Fibroblast of skin of back (primary cell): ENCODE measurements at places on chromosomes 5 and 9.
A peak's percentile ranks its signal among the peaks of the same experiment; 100 is the strongest.

- DNase-seq, result no peak
These were observed 203.1 kb downstream of the SAXO1 start for GRCh38 chr9:18829873-18830272.

GRCh38 chr9:110081395-110081794, 126.6 kb downstream of the C9orf152 start:
- DNase-seq, result peak; percentile 71

DNA sequence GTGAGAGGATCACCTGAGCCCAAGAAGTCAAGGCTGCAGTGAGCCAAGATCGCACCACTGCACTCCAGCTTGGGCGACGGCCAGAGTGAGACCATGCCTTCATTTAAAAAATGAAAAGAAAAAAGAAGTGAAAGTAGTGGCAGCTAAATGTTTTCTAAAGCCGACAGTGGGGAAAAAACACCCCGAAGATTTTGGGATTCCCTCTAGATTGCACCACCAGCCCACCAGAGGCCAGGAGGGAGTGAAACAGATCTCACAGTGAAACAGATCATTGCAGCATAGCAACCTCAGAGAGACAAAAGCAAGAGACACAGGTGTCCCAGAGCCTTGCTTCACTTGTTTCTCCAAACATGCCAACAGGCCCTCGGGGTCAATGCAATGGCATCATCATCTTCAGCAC, 156.8 kb downstream of the PAX5 start:
- no peak for DNase-seq

DNA sequence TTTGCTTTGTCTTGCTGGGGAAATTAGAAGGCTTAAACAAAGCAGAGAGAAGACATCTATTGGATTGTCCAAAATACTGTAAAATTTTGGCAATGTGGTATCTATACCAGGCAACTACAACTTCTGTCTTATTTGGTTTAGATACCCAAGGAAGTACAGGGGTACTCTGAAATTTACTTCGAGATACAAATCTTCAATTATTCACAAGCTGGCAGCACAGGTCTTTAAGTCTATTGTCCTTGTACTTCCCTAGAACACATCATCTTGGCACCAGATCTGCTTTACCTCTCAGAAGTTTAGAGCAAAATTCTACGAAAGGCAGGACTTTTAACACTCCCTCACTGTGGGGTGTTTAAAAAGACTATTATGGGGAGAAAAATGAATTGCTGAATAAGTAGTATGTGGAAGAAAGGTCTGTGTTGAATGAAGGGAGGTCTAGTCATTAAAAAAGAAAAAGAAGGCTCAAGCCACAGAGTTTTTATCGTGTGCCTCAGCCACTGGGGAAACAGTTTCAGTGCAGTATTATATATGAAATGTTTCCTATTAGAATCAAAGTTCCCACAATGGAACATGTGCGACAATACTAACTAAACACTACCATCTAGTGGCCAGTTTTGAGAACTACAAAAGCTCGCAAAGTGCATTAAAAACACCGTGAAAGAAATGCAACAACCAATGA, 93.7 kb downstream of the PDE4D start:
- DNase-seq, result peak; percentile 61

- DNase-seq, result peak; percentile 66
These were observed 15.0 kb upstream of the PTBP3 start for GRCh38 chr9:112348257-112349007.

DNA sequence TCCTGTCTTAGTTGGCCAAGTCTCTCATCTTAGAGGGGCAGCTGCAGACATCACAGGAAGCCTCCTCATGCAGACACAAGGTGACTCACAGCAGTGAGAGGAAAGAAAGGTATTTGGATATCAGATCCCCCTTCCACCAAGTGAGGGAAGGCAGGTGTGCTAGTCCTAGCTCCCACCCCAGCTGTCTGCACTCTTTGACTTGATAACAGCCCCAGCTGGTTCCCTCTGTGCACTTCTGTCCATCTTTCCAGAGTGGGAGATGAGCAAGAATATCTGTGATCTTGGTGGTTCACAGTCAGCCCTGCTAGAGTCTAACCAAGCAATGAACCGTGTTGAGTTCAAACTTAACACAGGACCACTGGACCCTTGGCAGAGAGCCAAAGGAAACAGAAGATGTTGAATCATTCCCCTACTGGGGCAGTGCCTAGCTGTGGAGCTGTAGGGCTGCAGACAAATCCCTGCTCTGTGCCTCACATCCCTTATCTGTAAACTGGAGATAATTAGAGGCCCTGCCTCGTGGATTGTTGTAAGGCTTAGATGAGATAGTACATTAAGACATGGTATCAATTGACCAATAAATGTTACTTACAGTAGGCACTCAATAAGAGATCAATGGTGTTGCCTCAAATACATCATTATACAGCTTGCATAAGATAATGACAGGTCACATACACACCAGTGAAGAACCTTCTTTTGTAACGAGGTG, 39.1 kb downstream of the SH3RF2 start:
- DNase-seq, result peak; percentile 92

DNA sequence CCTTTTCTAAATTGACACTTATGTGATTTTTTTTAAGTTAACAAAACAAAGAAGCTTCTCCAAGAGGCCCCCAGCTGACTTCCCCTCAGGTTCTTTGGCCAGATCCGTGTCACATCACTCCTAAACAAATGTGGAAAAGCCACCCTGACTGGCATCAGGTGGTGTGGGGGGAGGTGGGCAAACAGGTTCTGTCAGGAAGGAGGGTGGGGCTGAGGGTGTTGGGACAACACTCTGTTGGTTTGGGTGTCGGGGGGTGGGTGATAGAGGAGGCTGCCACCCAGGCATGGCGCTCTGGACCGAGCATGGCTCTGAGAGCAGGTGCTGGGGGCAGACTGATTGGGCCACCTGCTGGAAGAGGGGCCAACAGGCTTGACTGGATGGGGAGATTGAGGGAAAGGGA, 210.9 kb downstream of the HSPA4 start:
- DNase-seq, result no peak

- no peak for DNase-seq
These were observed 1753.5 kb downstream of the EFNA5 start for GRCh38 chr5:105917189-105917588.

- peak; percentile 82 for DNase-seq
These were observed 17.0 kb downstream of the ERAP2 start for GRCh38 chr5:96893342-96893741.

DNA sequence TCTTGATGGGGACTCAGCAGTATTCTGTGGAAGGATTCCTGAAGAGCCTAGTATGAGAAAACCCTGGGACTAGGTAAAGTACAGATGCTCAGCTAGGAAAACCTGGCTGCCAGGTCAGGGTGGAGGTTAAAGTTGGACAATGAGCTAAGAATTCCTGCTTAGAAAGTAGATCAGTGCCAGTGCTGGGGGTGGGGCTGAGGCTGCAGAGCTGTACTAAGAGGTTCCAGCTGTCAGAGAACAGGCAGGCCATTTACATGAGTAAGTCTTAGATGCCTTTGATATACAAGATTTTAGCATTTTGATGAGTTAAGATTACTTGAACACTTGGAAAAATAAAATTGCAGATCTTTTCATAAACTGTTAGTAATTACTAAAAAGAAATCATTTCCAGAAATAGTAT, 332.3 kb upstream of the NUDT12 start:
- DNase-seq, result peak; percentile 12

GRCh38 chr5:129658801-129659200, 89.1 kb upstream of the MINAR2 start:
- no peak for DNase-seq

DNA sequence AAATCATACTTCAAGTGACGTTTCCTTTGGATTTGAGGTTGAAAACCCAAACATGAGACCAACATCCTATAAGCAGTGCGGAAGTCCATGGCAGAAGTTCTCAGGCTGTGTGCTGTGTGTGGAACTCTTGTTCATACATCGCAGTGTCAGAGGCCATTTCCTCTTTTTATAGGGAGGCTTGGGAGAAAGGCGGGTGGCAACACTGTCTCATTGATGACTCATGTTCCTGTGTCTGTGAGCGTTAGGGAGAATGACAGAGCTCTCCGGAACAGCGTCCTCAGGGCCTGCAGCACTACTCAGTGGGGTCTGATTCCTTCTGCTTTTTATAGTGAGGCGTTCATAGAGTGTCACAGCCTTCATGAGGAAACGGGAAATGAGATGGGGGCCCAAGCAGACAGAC, 98.8 kb upstream of the BASP1 start:
- DNase-seq, result peak; percentile 99

- DNase-seq, result no peak
These were observed 50.1 kb downstream of the SLC1A3 start for GRCh38 chr5:36656556-36656955.

DNA sequence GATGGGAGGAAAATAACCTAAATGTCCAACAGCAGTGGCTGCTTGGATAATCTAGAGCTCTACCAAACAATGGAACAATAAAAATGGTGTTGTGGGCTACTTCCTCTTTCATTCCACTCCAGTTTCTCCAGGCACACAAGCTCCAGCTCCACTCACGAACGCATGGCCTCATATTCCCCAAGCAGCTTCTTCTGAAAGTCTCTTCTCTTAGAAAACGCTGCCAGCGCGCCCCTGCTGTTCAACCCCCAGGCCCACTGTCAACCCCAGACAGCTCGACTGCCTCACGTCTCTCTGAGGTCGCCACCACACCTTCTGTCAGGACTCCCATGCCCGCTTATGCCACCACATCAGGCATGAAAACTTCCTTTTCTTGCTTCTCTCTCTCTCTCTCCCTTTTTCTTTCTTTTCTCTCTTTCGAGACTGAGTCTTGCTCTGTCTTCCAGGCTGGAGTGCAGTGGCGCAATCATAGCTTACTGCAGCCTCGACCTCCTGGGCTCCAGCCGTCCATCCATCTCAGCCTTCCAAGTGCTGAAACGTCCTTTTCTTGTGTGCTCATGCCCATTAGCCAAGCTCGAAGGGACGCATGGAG, 16.2 kb downstream of the OR2V2 start:
- DNase-seq, result no peak

GRCh38 chr9:98698856-98699255, 9.9 kb downstream of the GABBR2 start:
- DNase-seq, result no peak

GRCh38 chr9:76419782-76420380, 25.7 kb upstream of the RFK start:
- DNase-seq, result no peak

DNA sequence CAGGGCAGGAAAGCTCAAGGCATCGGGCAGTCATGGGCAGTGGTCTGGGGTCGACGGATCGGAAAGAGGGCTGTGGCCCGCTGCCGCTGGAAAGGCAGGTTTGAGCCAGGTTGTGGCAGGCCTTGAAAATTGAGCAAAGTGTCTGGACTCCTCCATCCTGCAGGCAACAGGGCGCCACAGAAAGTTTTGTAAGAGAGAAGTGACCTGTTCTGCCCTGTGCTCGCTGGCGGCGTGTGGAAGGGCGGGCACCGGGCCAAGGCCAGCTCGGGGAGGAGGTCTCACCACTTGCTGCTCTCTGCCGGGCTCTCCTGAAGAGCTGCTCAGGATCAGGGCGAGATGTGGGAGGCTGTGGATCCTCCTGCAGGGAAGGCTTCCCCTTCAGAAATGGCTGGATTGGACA, 41.4 kb upstream of the FAT2 start:
- DNase-seq, result no peak
